HFFc6 (cell line): ENCODE measurements at places on chromosomes 11 and 22.

GRCh38 chr11:74550991-74551753 lies 41.2 kb upstream of the POLD3 start:
- DNase-seq = no peak
- peaks cover 35% of the 10 kb centered on the region for H3K27me3 ChIP-seq
- no peaks in the 10 kb centered on the region for H3K4me1 ChIP-seq
- H3K27ac ChIP-seq = no peak overlapping the region

DNA sequence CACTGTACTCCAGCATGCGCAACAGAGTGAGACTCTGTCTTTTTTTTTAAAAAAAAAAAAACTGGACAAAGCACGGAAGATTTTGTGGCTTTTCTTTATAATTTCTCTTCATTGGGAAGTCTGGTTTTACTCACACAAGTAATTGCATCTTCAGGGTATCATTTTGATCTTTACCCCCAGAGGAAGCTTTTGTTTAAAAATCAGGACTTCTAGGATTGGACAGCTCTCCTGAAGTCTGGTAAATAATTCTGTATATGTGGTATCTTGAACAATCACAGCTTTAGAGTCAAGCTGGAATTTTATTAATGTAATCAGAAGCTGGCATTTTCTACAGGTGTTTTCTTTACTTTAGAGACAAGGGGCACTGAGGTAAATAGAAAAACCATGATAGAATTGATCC lies 208.1 kb upstream of the NARS2 start:
- H3K36me3 ChIP-seq = no peaks in the 10 kb centered on the region; the same call in 1 of the 2 replicates
- peak overlapping the region; percentile 40 for H3K4me3 ChIP-seq
- H3K27ac ChIP-seq = no peak overlapping the region
- peaks cover 44% of the 10 kb centered on the region for H3K4me1 ChIP-seq
- H3K27me3 ChIP-seq = no peaks in the 10 kb centered on the region
- no peak for DNase-seq

- H3K4me3 ChIP-seq = no peak overlapping the region
- no peak for DNase-seq
- H3K27ac ChIP-seq = no peak overlapping the region
- H3K27me3 ChIP-seq = peaks cover 5% of the 10 kb centered on the region
These were observed 88.8 kb upstream of the XKR3 start for GRCh38 chr22:16914006-16914405.

- peak overlapping the region; percentile 93 for H3K4me3 ChIP-seq
- H3K27me3 ChIP-seq = peaks cover 3% of the 10 kb centered on the region
- no peak for DNase-seq
- H3K27ac ChIP-seq = peak overlapping the region; percentile 58
- no peaks in the 10 kb centered on the region for H3K36me3 ChIP-seq
These were observed 849 bp downstream of the TCF20 start for GRCh38 chr22:42269432-42270175.

- no peaks in the 10 kb centered on the region for H3K36me3 ChIP-seq
- no peaks in the 10 kb centered on the region for H3K27me3 ChIP-seq
- DNase-seq = no peak
- H3K27ac ChIP-seq = no peak overlapping the region
These were observed 182.7 kb downstream of the DLG2 start for GRCh38 chr11:85444479-85444878.

DNA sequence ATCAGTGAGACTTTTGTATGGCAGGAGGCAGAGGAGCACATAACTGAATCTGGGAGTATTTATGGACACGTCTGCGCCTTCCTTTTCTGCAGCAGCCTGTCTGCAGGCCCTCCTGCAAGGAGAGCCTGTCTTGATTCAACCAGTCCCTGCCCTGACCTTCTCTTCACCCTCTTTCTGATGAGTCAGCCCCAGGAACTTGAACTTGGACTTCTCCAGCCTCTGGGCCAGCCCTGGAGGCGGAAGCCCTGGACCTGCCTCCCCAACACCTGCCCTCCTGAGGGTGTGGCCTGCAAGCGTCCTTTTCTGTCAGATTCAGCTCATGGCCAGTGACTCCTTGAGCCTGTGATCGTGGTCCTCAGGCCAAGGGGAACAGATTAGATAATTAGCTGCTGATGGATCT lies 20.0 kb downstream of the DAGLA start:
- no peaks in the 10 kb centered on the region for H3K36me3 ChIP-seq
- DNase-seq = peak; percentile 40
- no peak overlapping the region for H3K27ac ChIP-seq
- H3K4me3 ChIP-seq = no peak overlapping the region
- H3K4me1 ChIP-seq = peaks cover 25% of the 10 kb centered on the region

GRCh38 chr11:81886406-81887075 lies 847.1 kb downstream of the FAM181B start:
- no peak overlapping the region for H3K27ac ChIP-seq
- no peak for DNase-seq
- no peak overlapping the region for H3K4me3 ChIP-seq
- H3K27me3 ChIP-seq = no peaks in the 10 kb centered on the region; the same call in 1 of the 2 replicates
- no peaks in the 10 kb centered on the region for H3K4me1 ChIP-seq

- peaks cover 55% of the 10 kb centered on the region for H3K4me1 ChIP-seq
- peak overlapping the region; percentile 27 for H3K27ac ChIP-seq
- peak; percentile 20 for DNase-seq
- H3K4me3 ChIP-seq = no peak overlapping the region
- H3K36me3 ChIP-seq = peaks cover 40% of the 10 kb centered on the region
These were observed 42.2 kb downstream of the UBASH3B start for GRCh38 chr11:122697636-122698167.

GRCh38 chr22:27723158-27723557 lies 78.4 kb downstream of the MN1 start:
- H3K4me3 ChIP-seq = no peak overlapping the region
- H3K27me3 ChIP-seq = peaks cover 8% of the 10 kb centered on the region
- H3K4me1 ChIP-seq = peaks cover 32% of the 10 kb centered on the region
- no peak for DNase-seq
- no peak overlapping the region for H3K27ac ChIP-seq
